ENCODE measurements at places on chromosomes 11 and 22. TPM values are rescaled to one million over a fixed set of nuclear protein-coding genes. Genes with fewer than 3 reads are reported as not detected.

The APLNR gene
- 8.6 TPM for total RNA-seq

The NRIP3 gene
- total RNA-seq = 1.9 TPM

The PLAAT4 gene
- 49.7 TPM for total RNA-seq

The FLRT1 gene
- total RNA-seq = 0.34 TPM

The PGA5 gene
- total RNA-seq = not detected

- no peak overlapping the region for H3K27ac ChIP-seq
- no peaks in the 10 kb centered on the region for H3K36me3 ChIP-seq
- no peaks in the 10 kb centered on the region for H3K27me3 ChIP-seq
- H3K4me1 ChIP-seq = peaks cover 3% of the 10 kb centered on the region
- H3K4me3 ChIP-seq = no peak overlapping the region
Measured at GRCh38 chr11:14315130-14315529, 43.9 kb downstream of the RRAS2 start.

- H3K4me1 ChIP-seq = peaks cover 3% of the 10 kb centered on the region
- no peak overlapping the region for H3K4me3 ChIP-seq
- peak; percentile 4 for DNase-seq
- H3K36me3 ChIP-seq = no peaks in the 10 kb centered on the region
- H3K27me3 ChIP-seq = no peaks in the 10 kb centered on the region
Measured at GRCh38 chr11:1217151-1217550, 5.7 kb upstream of the MUC5B start.

DNA sequence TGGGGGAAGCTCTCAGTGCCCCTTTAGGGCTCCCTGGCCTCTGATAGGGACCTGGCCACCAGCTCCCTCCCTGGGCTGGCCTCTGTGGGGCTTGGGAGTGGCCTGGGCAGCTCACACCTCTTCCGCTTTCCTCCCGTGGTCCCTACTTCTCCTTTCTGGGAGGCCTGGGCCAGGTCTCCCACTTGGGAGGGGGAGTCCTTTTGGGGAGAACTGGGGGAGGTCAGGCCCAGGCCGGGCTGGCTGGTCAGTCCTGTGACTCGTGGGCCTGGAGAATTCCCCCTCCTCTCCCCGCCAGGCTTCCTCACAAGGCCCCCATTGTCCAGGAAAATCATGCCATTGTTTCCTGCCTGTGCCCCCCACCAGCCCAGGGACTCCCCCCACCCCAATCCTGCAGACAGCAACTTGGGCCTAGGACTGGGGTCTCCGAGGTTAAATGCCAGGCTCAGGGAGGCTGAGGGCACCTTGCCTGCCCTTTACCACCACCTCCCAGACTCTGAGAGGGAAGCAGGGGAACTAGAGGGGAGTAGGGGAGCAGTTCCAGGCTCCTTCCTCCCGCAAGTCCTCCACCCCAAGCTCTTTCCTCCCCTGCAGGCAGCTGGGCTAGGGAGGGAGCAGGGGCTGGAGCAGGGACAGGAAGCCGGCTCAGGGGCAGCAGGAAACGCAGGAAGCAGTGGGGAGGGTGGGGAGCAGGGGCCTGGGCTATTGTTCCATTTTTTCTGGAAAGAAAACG lies 2.8 kb downstream of the MAP3K11 start:
- H3K4me3 ChIP-seq = peak overlapping the region; percentile 4
- no peaks in the 10 kb centered on the region for H3K27me3 ChIP-seq
- H3K27ac ChIP-seq = peak overlapping the region; percentile 97
- peak; percentile 56 for DNase-seq
- peaks cover 3% of the 10 kb centered on the region for H3K36me3 ChIP-seq
- peaks cover 7% of the 10 kb centered on the region for H3K4me1 ChIP-seq

GRCh38 chr11:83764643-83765042 lies 478.5 kb upstream of the CCDC90B start:
- no peaks in the 10 kb centered on the region for H3K27me3 ChIP-seq
- H3K36me3 ChIP-seq = no peaks in the 10 kb centered on the region
- no peak for DNase-seq
- H3K4me3 ChIP-seq = no peak overlapping the region

DNA sequence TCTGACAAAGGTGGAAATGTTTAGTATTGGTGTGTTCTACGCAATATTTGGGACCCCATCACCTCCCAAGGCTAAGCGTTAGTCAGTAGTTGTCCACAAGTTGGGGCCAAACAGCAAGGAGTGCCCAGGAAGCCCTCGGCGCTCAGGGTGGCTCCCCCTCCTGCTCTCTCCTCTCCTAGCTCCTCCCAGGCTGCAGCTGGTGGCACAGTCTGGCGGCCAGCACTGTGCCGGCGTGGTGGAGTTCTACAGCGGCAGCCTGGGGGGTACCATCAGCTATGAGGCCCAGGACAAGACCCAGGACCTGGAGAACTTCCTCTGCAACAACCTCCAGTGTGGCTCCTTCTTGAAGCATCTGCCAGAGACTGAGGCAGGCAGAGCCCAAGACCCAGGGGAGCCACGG lies 16.8 kb downstream of the CD5 start:
- no peak overlapping the region for H3K27ac ChIP-seq
- no peaks in the 10 kb centered on the region for H3K27me3 ChIP-seq
- peaks cover 6% of the 10 kb centered on the region for H3K4me1 ChIP-seq
- no peaks in the 10 kb centered on the region for H3K36me3 ChIP-seq

DNA sequence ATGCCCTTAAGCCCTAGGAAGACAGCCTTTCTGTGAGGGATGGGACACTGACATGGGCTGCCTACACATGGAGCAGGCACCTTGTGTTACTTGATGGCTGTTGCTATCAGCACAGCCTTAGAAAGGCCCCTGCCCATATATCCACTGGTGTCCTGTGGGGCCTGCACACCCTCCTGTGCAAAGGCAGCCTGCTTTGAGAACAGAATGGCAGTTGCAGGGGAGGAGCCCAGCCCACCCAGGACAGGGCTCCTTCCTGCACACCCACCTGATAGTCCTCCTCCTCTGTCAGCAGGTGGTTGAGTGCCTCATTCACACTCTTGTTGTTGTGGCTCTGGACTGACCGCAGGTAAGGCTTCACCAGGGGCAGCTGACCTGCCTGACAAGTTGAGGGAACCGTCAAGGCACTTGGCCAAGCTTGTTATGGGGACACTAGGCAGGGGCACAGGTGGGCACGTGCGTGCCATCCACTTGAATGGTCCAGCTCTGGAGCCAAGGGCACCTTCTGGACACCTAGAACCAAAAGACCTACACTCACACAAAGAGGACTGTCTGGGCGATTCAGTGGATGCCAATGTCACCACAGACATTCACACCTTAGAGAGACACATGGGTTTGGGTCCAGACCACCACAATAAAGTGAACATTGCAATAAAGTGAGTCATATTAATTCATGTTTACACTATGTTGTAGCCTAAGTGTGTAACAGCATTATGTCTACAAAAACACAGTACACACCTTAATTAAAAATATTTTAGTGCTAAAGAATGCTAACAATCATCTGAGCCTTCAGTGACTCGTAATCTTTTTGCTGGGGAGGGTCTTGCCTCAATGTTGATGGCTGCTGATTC lies 9.4 kb upstream of the SLC25A1 start:
- H3K4me3 ChIP-seq = no peak overlapping the region
- H3K36me3 ChIP-seq = no peaks in the 10 kb centered on the region
- H3K4me1 ChIP-seq = no peaks in the 10 kb centered on the region
- DNase-seq = no peak

DNA sequence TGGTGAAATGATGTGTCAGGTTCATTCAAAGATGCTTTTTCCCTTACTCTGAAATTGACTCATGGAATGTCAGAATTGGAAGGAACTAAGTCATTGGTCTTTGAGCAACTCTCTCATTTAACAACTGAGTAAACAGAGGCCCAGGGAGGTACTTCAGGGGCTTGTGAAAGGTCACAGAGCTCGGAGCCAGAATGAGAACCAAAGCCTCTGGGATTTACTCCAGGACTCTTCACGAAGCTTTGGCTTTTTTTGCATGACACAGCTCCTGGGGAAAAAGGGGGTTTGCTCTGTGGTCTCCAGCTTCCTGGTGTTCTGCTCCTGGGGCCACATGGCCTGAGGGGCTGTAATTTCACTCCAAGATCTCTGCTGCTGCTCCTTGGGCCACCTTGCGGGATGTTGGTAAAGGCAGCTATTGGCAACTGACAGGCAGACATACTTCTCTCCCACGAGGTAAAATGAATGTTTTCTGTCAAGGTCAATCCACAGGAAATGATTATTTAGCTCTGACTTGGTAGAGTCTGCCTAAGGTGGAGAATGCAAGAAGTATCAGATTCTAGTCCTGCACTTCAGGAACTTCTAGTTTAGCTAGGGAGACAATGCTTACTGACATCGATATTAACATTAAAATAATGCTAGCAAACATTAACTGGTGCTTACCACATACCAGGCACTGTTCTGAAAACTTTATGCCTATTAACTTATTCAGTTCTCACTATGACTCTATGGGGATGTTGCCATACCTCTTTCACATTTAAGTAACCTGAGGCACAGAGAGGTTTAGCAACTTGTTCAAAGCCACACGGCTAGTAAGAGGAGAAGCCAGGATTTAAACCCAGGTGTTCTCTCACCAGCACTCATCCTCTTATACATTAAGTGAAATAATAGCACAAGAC lies 16.1 kb downstream of the PKNOX2 start:
- H3K4me1 ChIP-seq = peaks cover 3% of the 10 kb centered on the region
- no peak for DNase-seq
- H3K4me3 ChIP-seq = no peak overlapping the region
- H3K27me3 ChIP-seq = no peaks in the 10 kb centered on the region

- H3K4me1 ChIP-seq = no peaks in the 10 kb centered on the region
- no peaks in the 10 kb centered on the region for H3K36me3 ChIP-seq
- no peak for DNase-seq
Measured at GRCh38 chr11:97756571-97757335, 1264.0 kb upstream of the CNTN5 start.

GRCh38 chr11:65416341-65416824 lies 6.2 kb upstream of the NEAT1 start:
- H3K27me3 ChIP-seq = no peaks in the 10 kb centered on the region
- H3K4me1 ChIP-seq = peaks cover 55% of the 10 kb centered on the region
- peak; percentile 91 for DNase-seq
- no peak overlapping the region for H3K4me3 ChIP-seq
- H3K36me3 ChIP-seq = no peaks in the 10 kb centered on the region
- peak overlapping the region; percentile 100 for H3K27ac ChIP-seq

GRCh38 chr11:65454311-65454695 lies 31.7 kb downstream of the NEAT1 start:
- no peaks in the 10 kb centered on the region for H3K27me3 ChIP-seq
- peak overlapping the region; percentile 57 for H3K27ac ChIP-seq
- no peaks in the 10 kb centered on the region for H3K36me3 ChIP-seq
- DNase-seq = no peak

DNA sequence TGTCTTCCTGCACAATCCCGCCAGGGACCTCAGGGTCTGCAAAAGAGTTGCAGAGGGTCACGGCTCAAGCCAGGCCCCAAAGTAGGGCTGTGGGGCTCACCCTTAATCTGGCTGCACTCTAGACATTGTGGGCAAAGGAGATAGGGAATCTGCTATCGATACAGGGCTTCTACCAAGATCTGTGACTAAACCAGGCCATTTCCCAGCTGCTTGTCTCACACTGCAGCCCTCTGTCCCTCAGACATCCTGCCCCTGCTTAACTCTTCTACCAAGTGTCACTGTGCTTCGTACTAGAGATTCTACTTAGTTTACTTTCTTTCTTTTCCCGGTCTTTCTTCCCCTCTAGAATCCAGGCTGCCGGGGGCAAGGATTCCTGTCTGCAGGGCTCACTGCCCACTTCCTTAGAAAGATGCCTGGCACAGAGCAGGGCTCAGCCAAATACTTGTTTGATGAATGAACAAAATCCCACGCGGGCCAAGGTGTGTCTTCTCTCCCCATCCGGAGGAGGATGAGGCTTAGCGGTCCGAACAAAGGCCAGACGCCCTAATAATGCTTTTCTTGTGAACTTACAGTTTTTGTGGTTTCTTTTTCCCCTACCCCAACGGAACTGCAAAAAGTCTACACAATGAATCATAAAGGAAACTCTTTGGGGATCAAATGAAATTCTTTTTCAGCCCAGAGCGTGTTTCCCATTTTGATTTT lies 61.3 kb upstream of the ANO1 start:
- peaks cover 19% of the 10 kb centered on the region for H3K4me1 ChIP-seq
- no peak overlapping the region for H3K4me3 ChIP-seq
- DNase-seq = no peak
- H3K27me3 ChIP-seq = no peaks in the 10 kb centered on the region

DNA sequence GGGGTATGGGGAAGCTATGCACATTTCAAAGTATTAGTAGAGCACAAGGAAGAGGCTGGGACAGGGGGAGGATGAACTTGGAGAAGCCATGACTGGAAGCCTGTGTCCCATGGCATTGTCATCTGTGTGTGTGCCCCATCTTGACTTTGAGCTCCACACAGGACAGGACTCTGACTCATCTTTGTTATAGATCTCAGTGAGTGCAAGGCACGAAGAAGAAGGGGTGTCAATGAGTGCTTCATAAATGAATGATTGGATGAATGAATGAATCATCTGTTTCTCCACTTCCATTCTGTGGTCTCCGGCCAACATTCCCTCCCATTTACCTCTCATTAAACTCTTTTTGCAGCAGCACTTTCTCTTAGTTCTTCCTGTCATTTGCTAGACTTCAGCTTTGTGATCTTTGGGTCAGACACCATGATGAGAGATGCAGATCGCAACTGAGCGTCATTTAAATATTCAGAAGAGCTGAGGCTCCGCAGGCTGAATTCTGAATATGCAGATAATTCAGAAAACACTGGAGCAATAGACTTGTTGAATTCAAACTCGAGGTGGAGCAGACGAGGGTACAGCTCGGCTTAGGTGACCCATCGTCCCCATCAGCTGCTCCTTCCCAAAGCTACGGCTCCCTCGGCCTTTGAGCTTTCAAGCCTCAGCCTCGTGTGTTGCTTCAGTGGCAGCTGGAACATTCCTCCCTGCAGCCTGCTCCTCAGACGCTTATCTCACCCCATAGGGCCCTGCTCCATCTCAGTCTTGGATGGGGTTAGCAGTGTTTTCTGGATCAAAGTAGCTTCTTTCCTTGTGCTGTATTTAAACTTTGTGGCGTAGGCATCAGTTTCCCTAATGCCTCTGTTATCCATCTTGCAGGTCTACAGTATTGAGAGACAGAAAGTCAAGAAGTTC lies 30.8 kb downstream of the APOL3 start:
- no peak overlapping the region for H3K4me3 ChIP-seq

- H3K4me3 ChIP-seq = no peak overlapping the region
- no peak overlapping the region for H3K27ac ChIP-seq
- DNase-seq = peak; percentile 30
- H3K27me3 ChIP-seq = no peaks in the 10 kb centered on the region
Measured at GRCh38 chr11:123302751-123303195, 107.7 kb upstream of the CLMP start.

GRCh38 chr11:96235751-96236150 lies 107.2 kb downstream of the MAML2 start:
- H3K27ac ChIP-seq = no peak overlapping the region
- H3K27me3 ChIP-seq = no peaks in the 10 kb centered on the region
- peaks cover 36% of the 10 kb centered on the region for H3K4me1 ChIP-seq
- no peaks in the 10 kb centered on the region for H3K36me3 ChIP-seq
- peak; percentile 84 for DNase-seq
- no peak overlapping the region for H3K4me3 ChIP-seq

GRCh38 chr22:37804881-37805809 lies 2.6 kb upstream of the GCAT start:
- peak overlapping the region; percentile 90 for H3K27ac ChIP-seq
- peak; percentile 94 for DNase-seq
- H3K27me3 ChIP-seq = no peaks in the 10 kb centered on the region
- no peaks in the 10 kb centered on the region for H3K36me3 ChIP-seq
- H3K4me3 ChIP-seq = peak overlapping the region; percentile 60
